ENCODE measurements at places on chromosomes 13 and 19.

- DNase-seq: peak; percentile 24
Measured at GRCh38 chr19:5138606-5139582, 170.0 kb downstream of the KDM4B start.

DNA sequence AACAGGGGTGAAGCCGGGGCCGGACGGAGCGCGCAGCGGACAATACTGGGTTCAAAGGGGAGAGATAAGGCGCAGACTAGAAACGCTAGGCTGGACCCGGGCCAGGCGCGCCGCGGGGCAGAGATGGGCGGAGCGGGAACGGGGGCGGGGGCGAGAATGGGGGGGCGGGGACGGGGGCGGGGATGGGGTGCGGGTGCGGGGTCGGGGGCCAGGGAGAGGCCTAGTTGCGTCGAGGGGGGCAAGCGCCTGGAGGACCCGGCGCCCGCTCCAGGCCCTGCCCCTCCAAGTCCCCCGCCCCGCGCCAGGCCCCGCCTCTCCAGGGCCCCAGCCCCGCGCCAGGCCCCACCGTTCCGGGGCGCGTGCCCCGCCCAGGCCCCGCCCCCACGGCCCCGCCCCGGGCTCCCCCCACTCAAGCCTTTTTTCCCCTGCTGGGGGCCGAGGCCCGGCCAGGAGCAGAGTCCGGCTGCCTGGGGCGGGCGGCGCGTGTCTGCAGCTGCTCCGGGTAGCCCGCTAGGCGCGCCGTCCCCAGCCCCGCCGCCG is at the start of gene CERS4:
Gene CERS4, plus strand, starts transcription at position 449 of the 540 bp plus-strand sequence. CDS start 41,707 bp downstream, outside the sequence.
- DNase-seq: peak; percentile 63

- no peak for DNase-seq
Measured at GRCh38 chr19:46755853-46756543, 9.7 kb upstream of the STRN4 start.

DNA sequence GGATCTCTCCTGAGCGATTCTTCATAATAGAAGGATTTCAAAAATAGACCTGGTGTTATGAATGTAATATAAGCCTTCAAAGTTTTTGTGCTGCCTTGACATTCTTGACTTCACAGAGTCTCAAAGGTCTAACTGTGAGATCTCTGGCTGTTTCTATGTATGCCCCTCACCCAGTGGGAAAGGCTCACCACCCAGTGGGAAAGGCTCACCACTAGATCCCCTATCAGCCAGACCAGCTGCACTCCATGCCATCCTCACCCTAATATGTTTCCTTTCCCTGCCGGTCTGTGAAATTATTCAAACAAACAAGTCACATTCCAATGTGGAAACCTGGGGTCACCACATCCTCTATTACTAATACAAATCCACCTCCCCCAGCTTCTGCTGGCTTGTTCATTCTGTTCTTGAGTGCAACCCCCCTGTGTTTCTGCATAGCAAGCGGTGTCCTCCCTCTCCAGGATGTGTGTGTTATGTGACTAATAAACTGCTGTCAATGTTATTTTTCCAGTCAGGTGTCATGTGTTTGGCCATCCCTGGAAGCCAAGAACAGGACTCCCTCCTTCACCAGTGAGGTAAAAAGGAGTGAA is 13.8 kb upstream of the SLITRK1 start:
- DNase-seq: no peak

- no peak for DNase-seq
Measured at GRCh38 chr19:55461974-55462626, 658 bp upstream of the ISOC2 start.

- DNase-seq: no peak
Measured at GRCh38 chr13:95552539-95553441, at the start of gene CLDN10. CLDN10 (plus strand) TSS chr13:95552720; CDS start chr13:95552754, 34 bp downstream.

DNA sequence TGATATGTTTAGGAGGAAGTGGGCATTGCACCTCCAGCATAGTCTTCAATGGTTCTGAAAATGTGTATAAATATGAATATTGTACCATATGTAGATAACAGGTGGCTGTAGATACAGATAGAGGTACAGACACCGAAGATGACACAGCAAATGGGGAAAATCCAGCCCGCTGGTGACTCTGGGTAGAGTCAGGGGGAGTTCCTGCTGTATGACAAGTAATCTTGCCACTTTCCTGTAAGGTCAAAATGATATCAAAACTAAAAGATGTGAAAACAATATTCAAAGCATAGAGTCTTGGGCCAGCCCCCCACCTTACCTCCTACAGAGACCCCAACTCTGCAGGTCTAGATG is 17.8 kb downstream of the C2CD4C start:
- DNase-seq: no peak

DNA sequence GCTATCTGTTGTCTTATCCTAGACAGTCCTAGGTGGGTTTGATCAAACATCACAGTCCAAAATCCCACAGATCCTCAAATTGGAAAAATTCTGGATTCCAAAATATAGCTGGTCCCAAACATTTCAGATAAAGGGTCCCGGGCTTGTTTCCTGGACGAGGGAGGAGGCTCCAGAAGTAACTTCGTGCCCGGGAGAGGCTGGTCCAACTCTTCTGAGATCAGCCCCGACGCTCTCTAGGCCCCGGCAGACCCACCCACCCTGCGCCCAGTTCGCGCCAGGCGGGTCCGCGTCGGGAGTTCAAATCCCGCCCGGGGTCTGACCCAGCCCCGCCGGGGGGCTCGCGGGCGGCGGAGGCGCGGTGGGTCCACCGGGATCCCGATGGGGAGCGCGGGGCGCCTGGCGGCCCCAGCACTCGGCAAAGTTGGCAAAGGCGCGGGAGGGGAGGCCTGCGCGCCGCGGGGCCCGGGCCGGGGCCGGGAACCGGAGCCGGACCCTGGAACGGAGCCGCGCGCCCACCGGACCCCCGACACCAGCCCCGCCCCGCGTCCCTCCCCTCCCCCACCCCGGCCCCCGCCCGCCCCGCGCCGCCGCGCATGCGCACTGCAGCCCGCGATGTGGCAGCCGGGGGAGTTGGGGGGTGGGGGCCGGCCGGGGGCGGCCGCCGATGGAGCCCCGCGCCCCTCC is 513 bp downstream of the MIER2 start:
- DNase-seq: no peak

DNA sequence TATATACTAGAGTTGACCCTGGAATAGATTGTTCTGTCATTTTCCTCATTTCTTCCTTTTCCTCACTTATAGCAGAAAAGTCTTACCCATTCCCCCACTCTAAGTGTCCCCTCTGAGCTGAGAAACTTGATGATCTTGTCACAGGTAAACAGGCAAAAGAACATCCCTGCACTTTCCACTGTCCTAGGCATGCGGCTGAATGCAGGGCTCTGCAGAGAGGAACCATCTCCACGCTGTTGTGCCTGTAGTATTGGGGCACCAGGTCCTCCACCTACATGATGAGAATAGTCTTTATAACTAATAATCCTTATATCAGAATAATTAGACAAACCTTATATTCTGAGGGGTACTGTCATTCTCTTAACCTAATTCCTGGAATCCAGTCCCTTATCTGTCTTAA is 211.3 kb downstream of the RBM26 start:
- DNase-seq: no peak

- DNase-seq: no peak
Measured at GRCh38 chr13:50375792-50376191, 360.5 kb downstream of the KCNRG start.

DNA sequence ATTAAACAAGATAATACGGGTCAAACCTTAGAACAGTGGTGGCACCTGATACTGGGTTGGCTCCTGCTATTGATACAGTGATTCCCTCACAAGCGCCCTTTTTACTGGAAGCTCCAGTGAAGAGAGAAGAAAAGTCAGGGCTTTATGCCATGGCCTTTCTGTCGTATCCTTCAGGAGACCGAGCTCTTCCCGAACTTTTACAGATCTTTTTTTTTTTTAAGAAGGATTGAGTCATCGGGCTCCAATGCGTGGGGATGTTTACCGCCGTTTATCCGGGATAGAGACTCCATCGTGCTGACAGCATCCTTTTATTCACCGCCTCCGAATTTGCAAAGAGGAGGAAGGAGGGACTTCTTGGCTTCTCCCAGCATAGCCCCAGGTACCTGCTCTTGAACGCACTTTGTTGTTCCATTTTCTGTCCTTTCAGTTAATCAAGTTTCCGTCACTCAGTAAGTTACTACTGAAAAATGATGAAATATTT is 574 bp downstream of the ZNF227 start:
- DNase-seq: no peak
